ENCODE measurements at places on chromosomes 11 and 22. TPM values are rescaled to one million over a fixed set of nuclear protein-coding genes. Genes with fewer than 3 reads are reported as not detected.

The RIMBP3B gene
- 0.10 TPM for total RNA-seq

The MUC6 gene
- total RNA-seq: under 0.01 TPM

The C22orf39 gene
- 27.1 TPM for total RNA-seq

The KCNK7 gene
- 8.5 TPM for total RNA-seq

The PDGFB gene
- total RNA-seq: 10.9 TPM

The FGF19 gene
- 0.49 TPM for total RNA-seq

The RAB3IL1 gene
- 11.1 TPM for total RNA-seq

The ZP1 gene
- total RNA-seq: 0.49 TPM

The HBB gene
- 2,108 TPM for total RNA-seq

The ALKBH8 gene
- total RNA-seq: 7.4 TPM

The ADAMTS8 gene
- total RNA-seq: 1.8 TPM

The NCAPH2 gene
- 29.7 TPM for total RNA-seq

The OR6A2 gene
- 0.20 TPM for total RNA-seq

The XRRA1 gene
- 8.0 TPM for total RNA-seq

The FREY1 gene
- total RNA-seq: not detected

The TTC36 gene
- total RNA-seq: 0.79 TPM

The NUDT8 gene
- total RNA-seq: 6.0 TPM

The BIRC3 gene
- 7.6 TPM for total RNA-seq

The GAL3ST3 gene
- total RNA-seq: not detected

The F2 gene
- total RNA-seq: not detected

The FGF4 gene
- total RNA-seq: not detected

The SESN3 gene
- total RNA-seq: 70.0 TPM

The GVQW3 gene
- total RNA-seq: 5.2 TPM

The VPREB3 gene
- not detected for total RNA-seq

The DDIAS gene
- total RNA-seq: 3.3 TPM

The MS4A3 gene
- total RNA-seq: 18.1 TPM

The HORMAD2 gene
- not detected for total RNA-seq

The MUC2 gene
- under 0.01 TPM for total RNA-seq

The DEFB131B gene
- not detected for total RNA-seq

The ADORA2A gene
- 2.7 TPM for total RNA-seq

The PRDM11 gene
- total RNA-seq: 11.0 TPM

All from skin of body (tissue), 3 donors.